Renal pelvis (tissue), 12 donors: ENCODE measurements at places on chromosomes 5 and 9.
A peak's percentile ranks its signal among the peaks of the same experiment; 100 is the strongest.

DNA sequence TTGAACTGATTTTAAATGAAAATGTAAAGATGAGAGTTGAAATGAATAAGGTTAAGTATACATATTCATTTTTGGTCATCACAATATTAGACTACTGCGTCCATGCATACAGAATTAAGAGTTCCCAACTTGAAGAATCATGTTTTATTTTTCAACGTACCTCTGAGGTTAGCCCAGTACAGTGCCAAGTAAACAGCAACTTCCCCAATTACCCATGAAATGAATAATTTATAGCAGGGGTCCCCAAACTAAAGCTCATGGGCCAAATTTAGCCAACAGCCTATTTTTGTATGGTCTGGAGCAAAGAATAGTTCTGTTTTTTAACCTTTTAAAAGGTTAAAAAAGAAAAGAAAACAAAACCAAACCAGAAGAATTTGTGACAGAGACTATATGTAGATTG, 167.9 kb downstream of the CDC42SE2 start:
- DNase-seq, result no peak

DNA sequence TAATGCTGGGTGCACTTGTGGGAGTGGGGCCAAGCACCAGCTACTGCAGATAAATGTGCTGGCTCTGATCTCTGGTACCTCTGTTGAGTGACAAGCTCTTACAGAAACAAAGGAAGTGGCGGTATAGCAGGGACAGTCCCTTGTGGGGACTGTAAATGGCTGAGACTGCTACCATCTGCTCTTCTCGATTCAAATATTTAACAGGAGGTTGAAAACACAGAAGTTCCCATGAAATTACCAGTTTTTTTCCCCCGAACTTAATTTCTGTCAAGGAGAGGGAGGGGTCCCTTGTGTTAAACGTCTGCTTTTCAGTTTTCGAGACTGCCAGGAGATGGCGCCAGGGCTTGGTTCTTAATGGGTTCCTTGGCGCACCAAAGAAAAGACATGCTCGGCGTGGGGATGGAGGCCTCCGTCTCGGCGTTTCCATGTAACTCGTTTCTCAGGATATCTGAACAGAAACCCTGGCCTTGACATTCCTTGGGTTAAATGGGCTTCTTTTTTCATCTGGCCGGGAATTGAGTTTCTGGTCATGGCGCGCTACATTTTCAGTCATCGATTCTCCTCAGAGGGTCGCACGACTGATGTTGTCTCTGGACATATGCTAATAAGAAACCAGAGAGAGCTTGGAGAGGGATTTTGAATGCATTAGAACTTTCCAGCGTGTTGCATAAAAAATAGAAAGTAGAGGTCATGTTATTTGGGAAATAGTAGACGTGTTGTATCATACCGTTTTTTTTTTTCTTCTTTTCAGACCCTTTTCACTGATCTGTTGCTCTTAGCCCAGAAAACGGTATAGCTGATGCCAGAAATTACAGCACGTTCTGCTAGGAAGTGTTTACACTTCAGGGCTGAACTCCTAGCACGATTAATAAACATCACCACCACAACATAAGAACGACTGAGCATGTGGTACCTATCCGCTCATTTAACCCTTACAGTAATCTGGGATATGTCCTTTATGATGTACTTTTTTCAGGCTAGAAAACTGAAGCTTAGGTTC, 64.0 kb downstream of the CARTPT start:
- peak; percentile 81 for DNase-seq

DNA sequence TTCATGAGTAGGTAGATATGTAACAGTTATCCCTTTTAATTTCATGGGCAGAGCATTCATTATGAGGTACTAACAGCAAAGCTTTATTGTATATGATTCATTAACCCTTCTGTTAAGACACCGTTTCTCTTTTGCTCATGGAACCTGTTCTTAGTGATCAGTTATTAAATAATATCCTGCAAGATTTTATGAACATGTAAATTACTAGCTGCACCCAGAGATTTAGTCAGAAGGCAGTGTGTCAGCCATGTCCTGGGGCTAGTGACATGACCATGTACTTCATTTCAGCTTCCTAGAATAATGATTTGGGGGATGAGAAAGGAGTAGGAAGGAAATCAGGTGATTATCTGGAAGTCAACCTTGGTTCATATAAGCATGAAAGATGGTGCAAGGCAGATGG, 7.0 kb downstream of the MAST4 start:
- no peak for DNase-seq

- no peak for DNase-seq
These were observed 185.8 kb downstream of the CDK5RAP2 start for GRCh38 chr9:120394058-120394669.

- DNase-seq, result no peak
These were observed 82.7 kb upstream of the SPOCK1 start for GRCh38 chr5:137581776-137582175.

- no peak for DNase-seq
These were observed 73.6 kb upstream of the GRHPR start for GRCh38 chr9:37348917-37349316.

GRCh38 chr5:167509076-167509475, 782.4 kb upstream of the WWC1 start:
- no peak for DNase-seq

DNA sequence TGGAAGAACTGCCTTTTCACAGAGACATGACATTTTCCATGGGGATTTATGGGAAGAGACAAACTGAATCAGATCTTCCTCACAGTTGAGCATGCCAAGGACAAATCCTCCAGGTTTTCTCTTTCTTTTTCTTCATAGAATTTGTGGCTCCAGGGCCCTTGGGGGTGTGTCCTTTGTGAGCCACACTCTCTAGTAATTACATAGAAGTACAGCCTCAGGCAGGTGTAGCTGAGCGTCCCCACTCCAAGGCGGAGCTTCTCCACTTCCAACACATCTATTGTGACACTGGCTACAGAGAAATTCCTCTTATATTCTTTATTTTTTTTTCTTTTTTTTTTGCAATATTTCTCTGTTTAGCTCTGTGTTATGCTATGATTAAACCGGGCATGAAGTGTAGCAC, 420.5 kb upstream of the CD180 start:
- DNase-seq, result no peak

GRCh38 chr5:160173-160510, 31.2 kb upstream of the LRRC14B start:
- DNase-seq, result no peak

DNA sequence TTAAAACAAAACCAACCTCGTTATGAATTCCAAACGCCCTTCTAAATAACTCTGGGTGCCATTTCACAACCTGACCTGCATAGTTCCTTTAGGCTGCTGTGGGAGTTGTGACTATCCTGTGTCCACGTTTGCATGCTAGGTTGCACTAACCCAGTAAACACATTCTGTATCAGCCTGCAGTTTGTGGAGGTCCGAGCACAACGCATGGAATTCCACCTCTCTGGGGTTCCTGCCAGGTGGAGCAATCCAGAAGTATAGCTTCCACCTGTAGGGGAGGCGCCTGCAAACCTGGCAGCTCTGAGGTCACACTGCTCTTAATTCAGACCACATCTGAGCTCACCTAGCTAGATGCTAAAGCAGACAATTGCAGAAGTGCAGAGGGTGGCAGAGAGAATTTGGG, 57.2 kb downstream of the MARCHF3 start:
- no peak for DNase-seq

DNA sequence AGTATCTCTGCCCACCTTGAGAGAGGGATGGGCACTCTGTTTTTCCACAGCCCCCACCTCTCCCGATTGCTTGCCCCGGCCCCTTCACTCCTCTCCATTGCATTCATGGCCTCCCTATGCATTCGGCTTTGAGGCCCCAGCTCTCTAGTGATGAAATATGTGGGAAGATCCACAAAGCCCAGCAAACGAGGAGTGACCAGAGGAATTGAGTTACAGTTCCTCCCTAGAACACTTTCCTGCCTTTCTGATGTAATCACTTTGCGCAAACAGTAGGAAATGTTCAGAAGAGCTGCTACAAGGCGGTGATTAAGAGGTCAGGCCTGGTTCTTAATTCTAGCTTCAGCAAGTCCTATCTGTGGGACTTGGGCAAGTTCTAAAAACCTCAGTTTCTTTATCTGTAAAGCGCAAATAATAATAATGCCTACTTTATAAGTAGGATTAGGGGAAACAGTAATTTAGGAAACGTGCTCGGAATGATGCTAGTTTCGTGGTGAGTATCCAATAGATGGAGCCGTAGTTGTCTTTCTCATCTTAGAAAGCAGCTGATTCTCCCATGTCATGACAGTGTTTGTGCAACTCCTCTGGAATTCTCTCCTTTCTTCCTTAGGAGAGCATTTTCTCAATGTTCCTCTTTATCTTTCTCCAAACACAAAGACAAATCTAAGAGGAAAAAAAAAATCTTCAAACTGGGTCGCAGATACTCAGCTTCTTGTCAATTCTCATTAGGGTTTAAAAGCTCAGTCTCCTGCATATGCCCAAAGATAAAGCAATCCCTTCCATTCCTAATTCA, 99.5 kb upstream of the MSX2 start:
- DNase-seq, result peak; percentile 64

DNA sequence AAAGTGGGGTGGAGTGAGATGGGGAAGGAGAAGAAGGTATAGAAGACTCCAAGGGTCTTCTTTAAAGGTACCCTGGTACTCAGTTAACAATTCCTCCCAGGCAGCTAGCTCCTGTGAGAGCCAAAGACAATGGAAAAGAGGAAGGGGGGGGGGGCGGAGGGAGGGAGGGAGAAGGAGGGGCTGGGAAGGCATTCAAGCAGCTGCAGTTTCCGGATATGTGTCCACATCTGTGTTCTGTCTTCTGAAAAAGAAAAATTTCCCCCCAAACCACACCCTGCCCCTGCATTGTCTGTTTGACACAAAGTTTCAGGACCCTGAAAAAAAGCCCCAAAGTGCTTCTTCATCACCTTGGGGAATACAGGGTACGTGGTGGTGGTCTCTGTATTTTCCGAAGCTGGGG, 11.1 kb downstream of the SPRY4 start:
- DNase-seq, result no peak

- DNase-seq, result no peak
These were observed 46.0 kb downstream of the PARP8 start for GRCh38 chr5:50712479-50712878.

- DNase-seq, result no peak
These were observed 7.3 kb upstream of the FOXE1 start for GRCh38 chr9:97845763-97846162.

DNA sequence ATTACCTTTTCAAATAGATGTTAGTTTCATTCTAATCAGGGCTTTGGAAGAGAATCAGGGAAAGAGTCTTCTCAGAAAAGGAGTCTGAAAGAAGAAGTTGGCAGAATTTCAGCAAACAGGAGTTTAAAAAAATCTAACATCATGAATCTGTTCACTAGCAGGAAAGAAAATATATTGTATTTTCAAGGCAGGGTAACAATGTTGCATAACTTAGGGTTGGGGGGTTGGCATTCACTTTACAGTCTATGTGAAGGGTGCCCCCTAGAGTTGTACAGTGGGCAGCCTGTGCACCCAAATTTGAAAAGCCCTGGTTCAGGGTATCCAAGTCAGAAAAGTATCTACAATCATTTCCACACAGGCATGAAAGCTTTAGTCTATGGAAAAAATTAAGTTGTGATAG, 348.4 kb upstream of the SLC30A5 start:
- no peak for DNase-seq

DNA sequence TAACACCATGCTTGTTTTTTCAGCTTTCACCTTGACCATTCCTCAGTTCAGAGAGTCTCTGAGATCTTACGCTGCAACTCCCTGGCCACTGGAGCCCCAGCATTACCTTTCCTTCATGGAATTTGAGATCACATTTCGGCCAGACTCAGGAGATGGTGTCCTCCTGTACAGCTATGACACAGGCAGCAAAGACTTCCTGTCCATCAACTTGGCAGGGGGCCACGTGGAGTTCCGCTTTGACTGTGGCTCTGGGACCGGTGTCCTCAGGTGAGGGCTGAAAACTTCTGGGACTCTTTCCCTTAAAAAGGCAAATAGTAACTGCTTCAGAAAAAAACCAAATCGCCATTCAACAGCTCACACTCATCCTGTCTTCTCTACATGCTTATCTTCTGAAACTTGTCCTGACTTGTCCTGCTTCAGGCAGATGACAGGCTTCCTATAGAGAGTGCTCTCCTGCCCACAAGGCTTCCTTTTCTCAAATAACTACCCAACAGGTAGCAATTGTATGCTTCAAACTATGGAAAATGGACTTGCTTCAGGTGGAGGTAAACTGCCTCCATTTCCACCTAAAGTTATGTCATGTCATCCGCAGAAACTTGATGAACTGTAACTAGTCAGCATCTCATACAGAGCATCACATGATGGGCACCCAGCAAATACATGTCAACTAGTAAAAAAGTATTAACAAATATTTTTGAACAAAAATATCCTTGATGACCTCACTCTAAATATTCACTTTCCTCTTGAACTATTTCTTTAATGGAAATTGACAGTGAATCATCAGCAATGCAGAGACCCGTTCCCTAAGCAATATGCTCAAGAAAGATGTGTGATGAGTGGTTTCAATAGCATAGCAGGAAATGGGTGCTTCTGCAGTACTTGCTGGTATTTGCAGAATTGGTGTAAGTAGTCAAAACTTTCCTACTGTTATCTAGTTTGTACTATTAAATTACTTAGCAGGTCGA, 129.2 kb downstream of the LIFR start:
- DNase-seq, result no peak

DNA sequence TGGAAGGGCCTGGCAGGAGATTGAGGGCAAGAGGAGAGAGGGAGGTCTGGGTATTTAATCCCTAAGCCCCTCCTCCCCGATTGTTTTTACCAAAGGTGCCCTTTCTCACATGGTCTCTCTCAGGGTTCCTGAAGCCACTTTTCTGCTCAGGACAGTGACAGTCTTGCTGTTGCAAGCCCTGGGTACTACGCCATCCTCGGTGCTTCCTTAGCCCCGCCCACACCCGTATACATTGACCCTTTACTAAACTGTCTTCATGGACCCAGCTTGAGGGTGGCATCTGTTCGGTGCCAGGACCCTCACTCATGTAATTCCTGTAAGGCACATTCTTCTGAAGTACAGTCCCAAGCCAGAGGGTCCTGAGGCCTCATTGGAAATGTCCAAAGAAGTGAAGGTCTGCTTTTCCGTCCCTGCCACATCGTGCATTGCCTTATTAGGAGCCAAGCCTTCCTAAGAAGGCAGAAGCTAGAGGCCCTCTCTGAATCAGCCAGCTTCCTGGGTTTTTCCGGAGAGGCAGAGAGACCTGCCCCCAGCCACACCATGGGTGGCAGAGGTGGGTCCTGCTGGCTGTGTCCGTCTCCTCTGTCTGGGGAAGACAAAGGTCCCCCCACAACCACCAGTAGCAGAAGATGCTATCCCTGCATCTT, 1.9 kb upstream of the SH3PXD2B start:
- no peak for DNase-seq

GRCh38 chr5:1937590-1937989, 54.9 kb upstream of the IRX4 start:
- DNase-seq, result no peak

DNA sequence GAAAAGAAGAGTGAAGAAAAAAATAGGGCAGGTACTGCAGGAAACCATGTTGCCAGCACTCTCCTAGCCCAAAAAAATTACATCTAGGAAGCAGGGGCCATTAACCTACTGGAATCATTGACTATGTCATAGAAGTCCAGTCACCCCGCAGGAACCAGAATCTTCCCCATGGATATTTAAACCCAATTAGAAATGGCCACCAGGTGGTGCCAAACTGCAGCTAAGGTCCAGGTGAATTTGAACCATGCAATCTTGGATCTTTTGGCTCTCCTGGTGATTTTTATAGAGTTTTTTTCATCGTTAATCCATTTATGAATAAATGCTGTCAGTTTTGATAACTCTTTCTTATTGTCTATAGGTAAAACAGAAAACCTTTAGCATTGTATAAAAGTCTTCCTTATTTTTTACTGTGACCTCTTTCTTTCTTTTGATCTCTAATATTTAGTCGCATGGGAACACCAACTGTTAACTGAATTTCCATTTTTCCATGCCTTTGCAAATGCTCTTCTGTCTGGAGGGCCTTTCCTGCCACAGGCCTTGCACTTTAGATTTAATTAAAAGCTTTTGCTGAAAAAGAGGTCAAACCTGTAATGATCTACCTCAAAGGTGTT, 147.5 kb upstream of the FGF10 start:
- no peak for DNase-seq
